Liver (tissue), 10 donors: ENCODE measurements at places on chromosomes 2 and 18.

DNA sequence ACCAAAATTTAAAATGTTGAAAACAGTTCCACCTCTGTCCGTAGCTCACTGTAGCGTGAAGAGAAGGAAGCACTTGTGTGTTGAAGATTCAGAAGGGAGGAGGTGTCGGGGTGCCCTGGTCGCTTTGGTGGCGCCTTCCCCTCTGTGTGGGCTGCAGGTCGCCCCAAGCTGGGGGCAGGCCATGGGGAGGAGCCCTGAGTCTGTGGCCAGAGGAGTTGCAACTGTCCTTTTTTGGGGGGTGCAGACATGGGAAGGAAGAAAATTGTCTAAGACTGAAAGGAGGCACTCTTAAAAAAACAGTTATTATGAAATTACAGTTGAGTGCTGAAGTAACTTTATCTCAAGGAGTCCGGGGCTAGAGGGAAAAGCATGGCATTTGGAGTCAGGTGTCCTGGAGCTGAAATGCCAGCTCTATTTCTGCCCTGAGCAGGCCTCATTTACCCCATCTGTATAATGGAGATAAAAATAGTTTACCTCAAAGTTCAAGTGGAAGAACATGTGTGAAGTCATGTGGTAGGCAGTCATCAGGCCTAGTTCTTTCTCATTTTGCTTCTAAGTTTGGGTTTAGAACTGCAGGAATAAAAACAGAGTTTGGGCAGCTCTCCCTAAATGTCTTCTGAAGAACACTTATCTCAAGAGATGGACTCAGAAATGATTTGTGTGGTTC lies 82.1 kb downstream of the RNF144A start:
- DNase-seq = no peak

DNA sequence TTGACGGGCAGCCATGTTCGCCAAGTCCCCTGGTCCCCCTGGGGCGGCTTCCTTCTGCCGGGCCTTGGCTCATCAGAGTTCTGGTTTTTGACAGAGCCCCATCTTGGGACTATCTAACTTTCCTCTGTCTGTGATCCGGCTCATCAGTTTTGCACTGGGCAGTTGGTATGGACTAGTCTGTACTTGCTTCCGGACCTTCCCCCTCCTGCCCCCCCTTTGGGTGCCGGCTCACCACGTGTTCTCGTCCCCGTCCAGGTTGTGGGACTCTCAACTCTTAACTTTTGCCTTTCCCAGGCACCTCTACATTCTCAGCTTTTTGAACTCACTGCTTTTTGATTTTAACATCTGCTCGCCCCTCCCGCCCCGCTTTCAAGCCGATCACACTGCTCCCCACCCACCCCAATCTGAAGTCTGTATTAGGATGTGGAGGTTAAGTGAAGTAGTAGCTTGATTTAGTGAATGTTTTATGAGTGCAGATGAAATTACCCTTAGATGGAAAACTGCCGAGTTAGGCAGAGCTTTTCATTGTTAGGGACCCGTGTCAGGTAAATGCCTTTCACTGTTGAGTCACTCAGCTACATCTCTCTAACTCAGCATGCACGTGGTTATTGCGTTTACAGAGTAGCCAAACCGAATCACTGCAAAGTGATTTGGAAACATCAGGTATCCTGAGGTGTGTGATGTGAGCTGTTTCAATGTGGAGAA lies 874 bp downstream of the WDR43 start:
- DNase-seq = peak; percentile 39

- no peak for DNase-seq
Observed at GRCh38 chr18:21450913-21451312, 149.6 kb downstream of the ESCO1 start.

DNA sequence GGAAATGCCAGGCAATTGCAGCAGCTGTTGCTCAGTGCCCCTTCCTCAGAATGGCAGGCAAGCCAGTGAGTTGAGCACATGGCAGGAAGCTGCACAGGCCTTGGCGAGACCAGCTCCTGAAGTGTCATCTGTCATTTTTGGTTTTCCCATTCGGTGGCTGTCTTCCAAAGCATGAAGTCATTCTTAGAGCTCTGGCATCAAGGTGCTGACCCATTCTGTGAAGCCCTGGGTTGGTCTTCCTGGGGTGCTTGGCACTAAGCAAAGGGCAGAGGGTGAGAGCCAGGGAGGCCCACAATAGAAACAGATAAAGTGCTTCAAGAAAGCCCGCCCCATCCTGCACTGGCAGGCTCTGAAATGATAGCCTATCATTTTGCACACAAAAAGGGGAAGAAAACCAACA lies 150.5 kb downstream of the VAPA start:
- DNase-seq = no peak

DNA sequence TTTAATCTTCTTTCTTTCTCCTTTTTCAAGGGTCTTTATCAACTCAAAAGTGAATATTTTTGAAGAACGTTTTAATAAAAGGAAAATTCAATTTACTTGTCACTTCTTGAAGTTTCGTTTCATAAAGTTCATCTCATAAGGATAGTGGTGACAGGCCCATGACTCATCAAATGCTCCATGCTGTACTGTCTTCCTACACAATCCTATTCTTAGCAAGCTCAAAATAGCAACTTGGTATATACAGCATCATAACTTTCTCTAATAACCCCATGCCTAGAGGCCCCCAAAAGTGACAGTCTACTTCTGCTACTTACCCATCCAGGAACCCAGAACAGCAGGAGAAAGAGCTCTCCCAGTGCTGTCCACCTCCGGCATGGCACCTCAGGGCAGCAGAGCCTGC lies 7.7 kb downstream of the FBXO15 start:
- no peak for DNase-seq
